ENCODE measurements at places on chromosomes 7 and 10.

GRCh38 chr10:66457629-66458028 lies 468.2 kb upstream of the LRRTM3 start:
- no peak for DNase-seq

DNA sequence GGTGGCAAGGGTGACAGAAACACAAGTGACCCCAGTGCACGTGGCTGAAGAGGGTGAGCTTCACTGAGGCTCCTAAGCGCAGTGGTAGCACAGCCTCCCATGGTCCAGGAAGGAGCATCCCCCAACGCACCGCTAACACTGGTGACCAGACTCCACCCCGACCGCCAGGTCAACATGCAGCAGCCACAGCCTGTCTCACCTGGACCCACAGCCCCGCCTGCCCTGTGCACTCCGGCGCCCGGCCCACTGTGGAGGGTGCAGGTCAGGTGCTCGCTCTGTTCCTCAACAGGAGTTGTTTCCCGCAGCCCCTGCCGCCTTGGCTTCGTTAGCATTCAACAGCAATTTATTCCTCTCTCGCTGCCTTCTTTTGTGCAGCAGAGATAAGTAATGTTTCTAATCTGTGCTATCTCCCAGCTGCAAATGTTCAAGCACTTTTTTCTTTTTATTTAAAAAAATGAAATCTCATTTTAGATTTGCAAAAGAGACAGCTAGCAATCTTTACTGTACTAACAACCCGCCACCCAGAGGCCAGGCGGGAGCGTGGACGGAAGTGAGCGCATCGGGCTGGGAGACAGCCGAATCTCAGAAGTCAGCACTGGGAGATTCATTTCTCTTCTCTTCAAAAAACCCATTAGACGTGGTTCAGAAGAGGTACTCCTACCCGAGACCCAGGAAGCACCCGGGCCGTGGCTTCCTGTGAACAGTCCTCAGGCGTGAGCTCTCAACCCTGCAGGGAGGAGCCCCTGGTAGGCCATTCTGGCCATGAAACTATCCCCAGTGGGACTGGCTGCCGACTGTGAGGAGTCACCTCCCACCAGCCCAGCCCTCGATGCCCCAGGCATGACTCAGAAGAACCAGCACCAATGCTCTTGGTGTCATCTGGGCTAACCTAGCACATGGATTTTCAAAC lies 133.4 kb downstream of the MAD1L1 start:
- DNase-seq: no peak

- no peak for DNase-seq
These were observed 150.5 kb downstream of the CYP26A1 start for GRCh38 chr10:93224005-93224779.

GRCh38 chr10:115895166-115895565 lies 377.8 kb downstream of the GFRA1 start:
- no peak for DNase-seq

GRCh38 chr7:31443457-31443856 lies 70.4 kb upstream of the ITPRID1 start:
- peak; percentile 71 for DNase-seq

- DNase-seq: no peak
These were observed 116.4 kb upstream of the ASAH2 start for GRCh38 chr10:50367732-50368131.

DNA sequence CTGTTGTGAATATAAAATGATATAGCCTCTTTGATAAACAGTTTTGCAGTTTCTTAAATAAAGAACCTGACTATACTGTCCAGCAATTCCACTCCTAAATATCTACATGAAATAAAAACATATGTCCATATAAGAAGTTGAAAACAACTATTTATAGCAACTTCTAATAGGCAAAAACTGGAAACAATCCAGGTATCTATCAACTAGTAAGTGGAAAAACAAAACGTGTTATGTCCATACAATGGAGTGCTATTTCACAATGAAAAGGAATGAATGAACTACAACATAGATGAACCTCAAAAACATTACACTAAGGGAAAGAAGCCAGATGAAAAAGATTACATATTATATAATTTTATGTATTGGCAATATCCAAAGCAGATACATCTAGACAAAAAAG lies 268.9 kb downstream of the CSTF2T start:
- no peak for DNase-seq

- no peak for DNase-seq
These were observed 86.7 kb upstream of the DUSP5 start for GRCh38 chr10:110411047-110411410.

GRCh38 chr7:116324582-116324981 lies 114.2 kb downstream of the TES start:
- no peak for DNase-seq

DNA sequence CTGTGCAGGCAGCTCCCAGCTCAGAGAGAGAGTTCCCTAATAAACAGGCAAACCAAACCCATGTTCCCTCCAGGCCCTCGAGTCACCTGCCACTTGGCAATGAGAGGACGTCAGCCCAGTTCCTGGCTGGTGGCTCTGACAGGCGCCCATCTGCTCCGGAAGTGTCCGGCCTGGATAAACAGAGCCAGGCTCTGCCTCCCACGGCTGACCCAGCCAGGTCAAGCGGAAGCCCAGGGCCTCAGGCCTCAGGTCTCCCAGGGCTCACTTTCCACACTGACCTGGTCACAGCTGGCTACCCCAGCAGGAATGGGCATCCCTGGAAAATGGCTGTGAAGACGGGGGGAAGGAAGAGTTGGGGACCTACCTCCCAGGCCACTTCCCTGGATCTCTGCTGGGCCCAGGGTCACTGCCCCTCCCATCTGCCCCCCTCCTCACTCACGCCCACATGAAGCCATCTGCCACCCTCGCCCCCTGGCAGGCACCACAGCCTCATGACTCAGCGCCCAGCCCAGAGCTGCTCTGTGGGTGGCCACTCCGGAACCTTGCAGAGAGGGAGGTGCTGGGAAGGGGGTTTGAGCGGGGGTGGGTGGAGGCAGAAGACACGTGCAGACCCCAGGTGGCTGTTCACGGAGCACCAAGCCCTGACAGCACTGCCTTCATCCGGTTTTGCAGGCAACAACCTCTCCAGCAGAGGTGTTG lies 37.4 kb upstream of the DUSP5 start:
- no peak for DNase-seq

GRCh38 chr7:11833431-11833830 lies 1.4 kb upstream of the THSD7A start:
- DNase-seq: peak; percentile 76

GRCh38 chr7:151308256-151308655 lies 33.4 kb upstream of the NUB1 start:
- no peak for DNase-seq

GRCh38 chr7:102264367-102264891 lies 22.2 kb upstream of the SH2B2 start:
- no peak for DNase-seq
